ENCODE measurements at places on chromosomes 5 and 9.

DNA sequence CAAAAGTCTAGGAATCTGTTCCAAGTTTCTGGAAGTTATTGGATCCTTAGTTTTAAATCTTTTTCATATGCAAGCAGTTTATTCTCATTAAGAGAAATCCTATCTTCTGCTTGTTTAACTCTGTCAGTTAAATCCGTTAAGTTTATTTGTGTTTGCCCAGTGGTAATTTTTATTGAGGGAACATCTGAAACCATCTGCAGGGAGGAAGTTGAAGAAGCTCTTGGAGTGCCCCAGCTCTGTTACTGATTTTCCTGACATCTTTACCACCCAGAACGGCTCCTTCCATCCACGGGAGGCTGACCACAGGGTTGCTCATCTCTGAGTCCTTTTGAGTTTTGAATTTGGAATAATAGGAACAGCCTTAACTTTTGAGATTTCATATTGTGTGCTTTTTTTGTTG lies 99.9 kb upstream of the ZNF618 start:
- DNase-seq, result no peak

GRCh38 chr9:107914151-107914550 lies 424.6 kb upstream of the KLF4 start:
- no peak for DNase-seq

DNA sequence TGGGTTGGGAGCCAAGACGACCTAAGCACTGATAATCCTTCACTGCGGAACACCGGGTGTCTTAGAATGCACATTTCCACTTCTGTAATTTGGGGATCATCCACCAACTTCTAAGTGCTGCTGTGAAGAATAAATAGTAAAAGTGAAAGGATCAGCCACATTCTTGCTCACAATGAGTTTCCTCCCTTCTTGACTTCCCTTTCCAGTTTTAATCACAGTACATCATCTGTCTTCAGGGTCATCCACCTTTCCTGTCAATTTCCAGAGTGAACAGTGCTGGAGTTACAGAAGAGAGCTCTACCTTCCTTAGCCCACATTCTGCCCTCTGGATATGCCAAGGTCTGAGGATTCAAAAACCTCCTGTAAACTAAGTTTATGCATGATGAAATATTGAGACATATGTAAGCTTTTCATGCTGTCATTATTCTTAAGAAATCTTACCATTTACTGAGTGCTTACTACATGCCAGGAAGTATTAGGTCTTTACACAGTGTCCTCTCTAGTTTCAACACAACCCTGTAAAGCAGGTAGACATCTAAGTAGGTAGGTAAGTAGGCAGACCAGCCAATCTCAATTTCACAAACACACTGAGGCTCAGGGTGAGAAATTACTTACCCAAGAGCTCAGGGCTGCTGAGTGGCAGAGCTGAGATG lies 105.2 kb downstream of the CDK5RAP2 start:
- DNase-seq, result no peak

- no peak for DNase-seq
Observed at GRCh38 chr9:121172726-121173487, 28.8 kb downstream of the RAB14 start.

GRCh38 chr5:81856948-81857928 lies 106.3 kb upstream of the SSBP2 start:
- peak; percentile 62 for DNase-seq

- no peak for DNase-seq
Observed at GRCh38 chr5:103624035-103624480, 61.5 kb upstream of the NUDT12 start.

GRCh38 chr5:1764606-1764960 lies 35.1 kb downstream of the MRPL36 start:
- DNase-seq, result no peak

Data from WERI-Rb-1 (cell line).